ENCODE measurements at places on chromosomes 6 and 20.

GRCh38 chr6:138865480-138866109 is 69.7 kb downstream of the ECT2L start:
- no peak for DNase-seq

DNA sequence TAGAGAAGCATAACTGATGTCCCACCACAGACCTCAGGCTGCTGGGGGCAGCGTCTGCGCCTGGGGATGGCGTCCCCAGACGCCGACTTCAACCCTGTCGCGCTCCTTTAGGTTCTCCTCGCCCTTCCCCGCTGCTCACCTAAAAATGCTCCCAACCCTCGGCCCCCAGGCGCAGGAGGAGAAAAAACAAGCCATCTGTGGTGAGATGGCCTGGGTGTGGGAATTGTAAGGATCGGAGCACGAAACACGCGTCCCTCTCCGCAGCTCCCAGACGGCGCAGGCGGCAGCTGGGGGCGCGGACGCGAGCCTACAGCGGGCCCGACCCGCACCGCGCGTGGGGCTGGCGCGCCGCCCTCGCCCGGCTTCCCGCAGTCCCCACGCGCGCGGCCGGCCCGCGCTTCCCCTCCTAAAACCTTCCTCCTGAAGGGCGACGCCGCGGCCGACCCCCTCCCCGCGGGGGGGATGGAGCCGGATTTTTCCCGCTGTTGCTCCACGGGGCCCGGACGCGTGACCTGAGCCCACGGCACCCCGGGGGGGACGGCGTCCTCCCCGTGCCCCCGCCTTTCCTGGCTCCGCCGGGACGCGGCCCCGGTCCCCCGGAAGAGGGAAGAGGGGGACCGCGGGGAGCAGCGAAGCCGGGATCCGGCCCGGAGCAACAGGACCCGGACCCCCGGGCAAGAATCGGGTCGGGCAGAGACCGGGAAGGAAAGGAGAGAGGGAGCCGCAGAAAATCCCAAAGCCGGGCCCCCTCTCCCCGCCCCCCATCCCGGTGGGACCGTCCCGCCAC is 611 bp downstream of the EPB41L2 start:
- DNase-seq = peak; percentile 29

GRCh38 chr20:63532449-63532971 is 4.7 kb downstream of the PTK6 start:
- no peak for DNase-seq

DNA sequence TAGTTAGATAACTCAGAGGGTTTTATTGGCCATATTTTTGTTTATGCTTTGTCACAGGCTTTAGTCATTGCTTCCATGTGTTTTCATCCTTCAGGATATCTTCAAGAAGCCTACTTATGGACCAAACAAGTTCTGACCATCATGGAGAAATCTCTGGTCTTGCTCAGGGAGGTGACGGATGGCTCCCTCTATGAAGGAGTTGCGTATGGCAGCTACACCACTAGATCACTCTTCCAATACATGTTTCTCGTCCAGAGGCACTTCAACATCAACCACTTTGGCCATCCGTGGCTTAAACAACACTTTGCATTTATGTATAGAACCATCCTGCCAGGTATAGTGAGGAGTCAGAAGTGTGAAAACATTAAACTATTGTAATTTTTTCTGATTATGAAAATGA is 30.3 kb upstream of the CALHM6 start:
- DNase-seq = no peak

- DNase-seq = peak; percentile 55
Observed at GRCh38 chr20:37392441-37393195, 46.7 kb downstream of the SRC start.

- no peak for DNase-seq
Observed at GRCh38 chr6:130115036-130115435, 96.7 kb downstream of the L3MBTL3 start.

DNA sequence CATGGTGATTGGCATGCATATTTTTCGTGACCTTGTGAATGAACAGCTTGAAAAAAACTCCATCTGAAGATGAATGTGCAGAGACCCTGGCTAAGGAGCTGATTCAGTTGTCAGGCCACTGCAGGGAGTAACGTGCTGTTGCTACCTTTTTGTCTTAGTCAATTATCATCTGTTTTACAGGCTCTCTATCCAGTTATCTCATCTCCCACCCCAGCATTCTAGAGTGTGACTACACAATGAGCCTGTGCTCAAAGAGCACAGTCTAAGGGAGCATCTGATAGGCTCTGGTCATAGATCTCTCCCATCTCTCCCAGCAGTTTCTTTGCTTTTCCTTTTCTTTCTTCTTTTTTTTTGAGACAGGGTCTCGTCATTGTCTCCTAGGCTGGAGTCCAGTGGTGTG is 45.5 kb downstream of the NDRG3 start:
- DNase-seq = no peak

GRCh38 chr20:17541996-17542395 is 10.8 kb upstream of the BFSP1 start:
- peak; percentile 48 for DNase-seq

DNA sequence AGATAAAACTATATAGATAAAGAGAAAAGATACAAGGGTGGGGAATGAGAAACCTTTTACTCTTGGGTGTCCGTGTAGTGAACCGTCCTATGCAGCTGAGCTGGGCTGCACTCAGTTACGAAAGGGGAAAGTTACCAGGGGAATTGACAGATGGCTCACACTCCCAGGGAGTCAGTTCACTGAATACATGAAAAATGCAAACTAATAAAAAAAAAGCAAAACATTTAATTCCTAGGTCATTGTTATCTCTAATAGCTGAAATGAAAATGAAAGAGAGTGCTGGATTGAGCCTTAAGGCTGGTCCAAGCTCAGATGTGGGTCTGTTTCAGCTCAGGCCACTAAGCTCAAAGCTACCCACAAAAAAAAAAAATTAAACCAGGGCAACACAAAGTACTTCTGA is 138.0 kb downstream of the THBS2 start:
- no peak for DNase-seq

- DNase-seq = no peak
Observed at GRCh38 chr20:53023732-53024520, 51.8 kb downstream of the TSHZ2 start.

DNA sequence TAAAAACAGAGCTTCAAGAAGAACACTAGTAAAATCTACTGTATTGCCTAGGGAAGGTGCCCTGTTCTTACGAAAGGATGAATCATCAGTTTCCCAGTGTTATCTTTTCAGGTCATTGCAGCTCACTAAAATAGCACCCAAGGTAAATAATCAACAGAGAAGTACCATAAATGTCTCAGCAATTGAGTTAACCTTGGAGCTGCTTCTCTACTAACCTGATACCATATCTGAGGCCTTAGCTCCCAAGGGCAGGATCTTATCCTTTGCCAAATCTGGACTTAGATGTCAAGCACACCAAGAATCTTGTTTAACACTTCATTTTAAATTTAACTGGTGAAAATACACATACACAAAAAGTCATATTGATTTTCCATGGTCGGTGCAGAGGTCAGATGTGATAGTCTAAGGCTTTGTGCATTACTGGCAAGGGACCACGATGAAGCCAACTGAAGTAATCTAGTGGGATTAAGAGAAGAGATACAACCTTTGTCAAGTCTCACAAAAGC is 81.5 kb downstream of the EDN1 start:
- DNase-seq = no peak

GRCh38 chr20:24701027-24701426 is 231.6 kb downstream of the SYNDIG1 start:
- no peak for DNase-seq

DNA sequence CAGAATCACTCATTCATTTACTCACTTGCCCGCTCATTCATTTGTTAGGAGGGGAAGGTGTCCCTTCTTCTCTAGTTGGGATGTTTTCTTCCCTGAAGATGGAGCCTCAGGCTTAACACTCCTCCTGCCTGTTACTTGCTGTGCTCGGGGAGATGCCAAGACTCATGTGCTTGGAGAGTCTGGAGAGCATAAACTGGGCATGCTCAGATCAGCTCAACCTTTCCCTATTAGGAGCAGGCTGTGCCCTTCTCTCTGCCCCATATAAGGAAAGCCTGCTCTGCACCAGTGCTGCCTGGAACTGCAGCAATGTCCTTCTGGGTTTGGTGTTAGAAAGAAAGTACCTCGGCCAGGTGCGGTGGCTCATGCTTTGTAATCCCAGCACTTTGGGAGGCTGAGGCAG is 18.0 kb upstream of the UBE2V1 start:
- peak; percentile 64 for DNase-seq

DNA sequence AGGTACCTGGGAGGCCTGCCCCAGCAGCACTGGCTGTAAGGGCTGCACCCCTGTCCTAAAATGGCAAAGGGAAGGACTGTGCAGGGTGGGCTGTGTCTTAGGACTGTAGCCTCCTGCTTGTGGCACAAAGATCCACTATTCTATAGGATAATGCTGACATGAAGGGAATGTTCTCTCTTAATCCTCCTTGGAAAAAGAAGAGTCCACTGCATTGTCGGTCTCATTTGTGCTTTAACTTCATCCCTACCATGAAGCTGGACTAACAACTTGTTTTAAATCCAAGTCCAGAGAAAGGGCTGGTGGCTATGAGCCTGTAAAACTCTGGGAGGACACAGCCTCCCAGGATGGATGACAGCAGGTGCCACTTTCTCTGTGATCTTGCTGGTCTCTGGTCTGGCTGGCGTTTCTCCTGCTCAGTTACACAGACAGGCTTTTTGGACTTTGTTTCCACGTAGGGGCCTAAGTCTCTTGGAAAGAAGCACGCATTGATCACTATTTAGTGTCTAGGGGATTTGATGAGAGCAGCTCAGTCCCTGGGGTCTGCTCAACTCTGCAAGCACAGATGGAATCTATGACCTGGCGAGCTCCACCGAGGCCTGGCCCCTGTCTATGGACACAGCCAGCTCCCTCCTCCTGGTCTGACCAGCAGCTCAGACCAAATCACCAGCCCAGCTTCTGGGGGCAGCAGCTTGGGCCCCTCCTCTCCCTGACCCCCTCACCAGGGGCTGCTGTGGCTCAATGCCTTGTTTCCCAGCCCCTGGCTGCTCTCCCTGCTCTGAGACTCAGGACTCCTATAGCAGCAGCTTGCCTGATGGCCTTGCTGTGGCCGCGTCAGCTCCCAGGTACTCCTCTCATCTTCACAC is 4.8 kb downstream of the CST3 start:
- DNase-seq = no peak

GRCh38 chr20:58102261-58102660 is 126.2 kb downstream of the ANKRD60 start:
- no peak for DNase-seq

- DNase-seq = no peak
Observed at GRCh38 chr6:142429195-142429594, 127.4 kb downstream of the ADGRG6 start.

DNA sequence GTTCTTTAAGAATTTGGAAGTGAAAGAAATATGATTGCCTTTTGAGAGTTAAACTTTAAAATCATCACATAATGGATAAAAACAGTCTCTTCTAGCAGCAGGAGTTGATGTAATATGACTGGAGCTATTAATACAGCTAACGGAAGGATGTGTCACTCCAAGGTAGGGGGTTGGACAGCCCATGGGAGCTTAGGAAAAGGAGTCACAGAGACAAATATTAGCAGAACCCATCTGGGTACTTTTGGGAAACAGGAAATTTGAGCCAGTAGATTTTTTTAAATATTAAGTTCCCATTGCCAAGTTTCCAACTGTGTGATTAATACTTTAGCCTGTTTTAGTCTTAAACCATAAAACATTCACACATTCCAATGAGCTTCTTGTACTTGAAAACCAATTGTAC is 164.7 kb upstream of the RIMS1 start:
- no peak for DNase-seq

- DNase-seq = no peak
Observed at GRCh38 chr6:162973980-162974379, 246.2 kb downstream of the PACRG start.

- peak; percentile 29 for DNase-seq
Observed at GRCh38 chr20:1209447-1210387, 6.5 kb downstream of the C20orf202 start.

DNA sequence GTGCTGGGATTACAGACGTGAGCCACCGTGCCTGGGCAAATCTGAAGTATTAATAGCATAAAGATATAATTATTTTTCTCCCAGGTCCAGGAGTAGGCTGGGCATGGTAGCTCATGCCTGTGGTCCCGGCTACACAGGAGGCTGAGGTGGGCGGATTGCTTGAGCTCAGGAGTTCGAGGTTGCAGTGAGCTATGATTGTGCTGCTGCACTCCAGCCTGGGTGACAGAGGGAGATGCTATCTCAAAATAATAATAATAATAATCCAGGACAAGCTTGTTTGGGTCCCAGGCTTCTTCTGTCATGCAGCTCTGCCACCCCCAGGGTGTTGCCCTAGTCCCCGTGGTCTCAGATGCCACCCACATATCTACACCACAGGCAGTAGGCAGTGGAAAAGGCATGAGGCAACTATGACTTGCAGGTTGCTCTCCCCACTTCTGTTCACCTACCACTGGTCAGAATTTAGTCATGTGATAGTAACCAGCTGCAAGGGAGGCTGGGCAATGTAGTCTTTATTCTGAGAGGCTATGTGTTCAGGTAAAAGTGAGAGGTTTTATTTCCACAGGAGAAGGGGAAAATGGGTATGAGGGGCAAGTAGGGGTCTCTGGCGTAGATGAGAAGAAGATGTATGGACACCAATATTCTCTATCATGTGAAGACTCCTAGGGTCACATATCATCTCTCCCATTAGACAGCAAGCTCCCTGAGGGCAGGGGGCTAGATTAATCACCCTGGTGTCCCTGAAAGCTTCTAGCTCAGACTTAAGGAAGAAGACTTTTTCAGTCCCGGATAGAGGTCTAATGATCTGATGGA is 25.7 kb downstream of the TCF15 start:
- no peak for DNase-seq

- no peak for DNase-seq
Observed at GRCh38 chr6:24974182-24975171, 38.7 kb upstream of the RIPOR2 start.

DNA sequence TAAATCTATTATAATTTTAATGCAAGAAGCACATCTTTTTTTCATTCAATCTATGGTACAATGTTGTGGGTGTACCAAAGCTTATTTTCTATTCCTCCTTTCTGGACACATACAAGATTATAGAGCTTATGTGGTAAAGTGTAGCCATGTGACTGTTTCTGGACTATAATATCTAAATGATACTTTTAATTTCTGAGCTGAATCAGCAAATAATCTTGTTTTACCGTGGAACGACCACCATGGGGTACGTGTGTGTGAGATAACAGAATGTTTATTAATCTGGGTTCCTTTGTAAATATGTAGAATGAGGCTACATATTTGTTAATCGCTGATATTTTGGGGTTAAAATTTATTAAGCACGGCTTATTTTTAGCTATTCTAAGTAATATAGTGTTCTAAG is 111.5 kb upstream of the EYS start:
- DNase-seq = no peak

GRCh38 chr6:112883095-112883494 is 536.0 kb downstream of the RFPL4B start:
- DNase-seq = no peak

DNA sequence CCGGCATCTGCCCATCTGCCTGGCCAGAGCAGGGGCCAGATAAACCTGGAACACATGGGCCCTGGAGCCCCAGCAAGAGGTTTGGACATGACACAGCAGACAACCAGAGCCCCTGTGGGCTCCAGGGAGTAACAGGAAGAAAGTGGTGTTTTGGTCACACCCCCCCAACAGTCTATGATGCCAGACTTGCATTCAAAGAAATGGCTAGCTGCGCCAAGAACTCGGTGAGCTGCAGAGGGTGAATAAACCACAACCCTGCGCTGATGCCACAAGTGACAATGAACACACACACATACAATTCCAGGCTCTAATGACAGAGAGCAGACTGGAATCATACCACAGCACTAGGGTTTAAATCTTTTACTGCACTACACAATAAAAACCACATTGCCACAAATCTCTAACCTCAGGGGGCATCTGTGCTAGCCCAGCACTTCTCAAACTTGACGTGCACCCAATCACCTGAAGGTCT is 34.0 kb downstream of the TRERF1 start:
- no peak for DNase-seq

- no peak for DNase-seq
Observed at GRCh38 chr6:134464690-134465411, 146.9 kb upstream of the SGK1 start.
